Fibroblast of mammary gland (primary cell): ENCODE measurements at places on chromosomes 13 and 19.

- DNase-seq, result no peak
Measured at GRCh38 chr19:2808129-2808941, 11.3 kb upstream of the ZNF554 start.

DNA sequence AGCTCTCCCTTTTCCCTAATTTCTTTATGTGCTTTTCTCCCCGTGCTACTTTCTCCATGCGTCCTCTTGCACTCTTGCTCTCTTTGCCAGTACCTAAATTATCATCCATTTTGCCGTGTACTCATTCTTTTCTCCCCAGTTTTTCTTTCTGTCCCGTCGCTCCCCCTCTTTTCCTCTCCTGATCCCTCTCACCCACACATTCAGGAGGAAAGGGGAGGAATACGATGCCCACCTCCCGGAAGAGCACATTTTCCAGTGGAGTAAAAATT lies 821 bp downstream of the ZNF616 start:
- no peak for DNase-seq

- no peak for DNase-seq
Measured at GRCh38 chr19:31100981-31101380, 248.3 kb downstream of the TSHZ3 start.

DNA sequence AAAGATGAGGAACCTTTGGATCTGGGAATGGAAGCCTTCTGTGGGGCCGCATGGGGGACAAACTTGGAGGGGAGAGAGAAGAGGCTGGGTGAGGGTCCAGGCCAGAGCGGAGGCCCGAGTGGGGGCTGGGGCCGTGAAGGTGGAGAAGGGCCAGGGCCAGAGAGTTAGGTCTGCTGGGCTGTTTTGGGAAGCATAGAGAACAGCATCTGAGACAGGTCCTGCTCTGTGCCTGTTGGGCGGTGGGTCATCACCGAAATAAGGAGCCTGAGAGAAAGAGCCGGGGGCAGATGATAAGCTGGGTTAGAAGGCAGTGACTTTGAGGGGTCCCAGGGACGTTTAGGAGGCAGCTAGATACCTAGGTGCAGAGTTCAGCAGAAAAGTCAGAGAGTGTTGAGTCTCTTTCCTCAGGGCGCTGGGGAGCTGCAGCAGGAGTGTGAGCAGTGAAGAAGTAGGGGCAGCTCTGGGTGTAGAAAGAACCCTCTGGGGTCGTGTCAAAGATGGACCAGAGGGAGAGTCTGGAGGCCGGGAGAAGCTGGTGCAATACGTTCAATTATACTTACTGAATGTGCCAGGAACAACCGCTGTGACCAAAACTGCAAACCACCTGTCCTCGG lies 2.7 kb downstream of the SPACA6 start:
- DNase-seq, result no peak

DNA sequence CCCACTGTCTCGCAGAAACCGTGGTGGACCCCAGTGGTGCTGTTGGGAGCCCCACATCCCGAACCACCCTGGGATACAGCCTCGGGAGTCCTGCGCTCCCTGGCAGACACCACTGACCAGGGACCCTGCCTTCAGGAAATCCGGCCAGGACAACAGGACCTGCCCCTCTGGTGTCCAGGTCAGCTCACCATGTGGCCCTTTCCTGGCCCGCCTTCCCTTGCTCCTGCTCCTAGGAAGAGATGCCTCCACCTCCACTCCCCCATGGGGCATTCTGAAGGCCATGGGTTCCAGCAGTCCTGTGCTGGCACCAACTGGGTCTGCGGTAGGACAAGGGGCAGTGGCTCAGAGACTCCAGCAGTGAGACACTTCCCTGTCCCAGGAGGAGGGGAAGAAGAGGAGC lies 22.5 kb upstream of the SLC7A10 start:
- no peak for DNase-seq

DNA sequence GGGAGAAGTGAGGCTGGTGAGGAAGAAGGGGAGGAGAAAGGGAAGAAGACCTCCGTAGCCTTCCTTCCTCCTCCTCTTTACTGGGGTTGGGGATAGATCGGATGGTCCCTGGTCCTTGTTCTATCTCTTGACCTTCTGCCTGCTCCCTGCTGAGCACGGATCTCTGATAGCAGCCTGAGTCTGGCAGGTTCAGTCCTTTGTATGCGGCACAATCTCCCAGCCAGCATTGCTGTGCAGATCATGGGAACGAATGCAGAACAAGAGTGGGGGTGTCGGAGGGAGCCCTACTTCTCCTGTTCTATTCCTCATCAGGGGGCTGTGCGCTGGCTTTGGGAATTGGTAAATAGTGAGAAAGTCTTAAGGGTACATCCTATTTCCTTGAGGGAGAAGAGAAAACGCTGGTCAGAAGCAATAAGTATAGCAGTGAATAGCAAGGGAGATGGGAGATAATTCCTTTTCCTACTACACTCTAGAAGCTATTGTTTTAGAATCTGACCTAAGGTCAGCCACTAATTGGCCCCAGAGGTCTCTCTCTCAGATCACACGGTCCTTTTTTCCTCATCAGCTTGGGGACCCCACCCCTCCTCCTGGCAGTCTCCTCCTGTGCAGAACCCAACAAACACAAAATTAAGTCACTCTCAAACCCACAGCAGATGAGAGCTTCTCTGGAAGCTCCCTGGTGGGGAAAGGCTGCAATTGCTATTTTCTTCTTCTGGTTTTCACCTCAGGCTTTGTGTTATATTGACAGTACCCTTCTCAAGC lies 41.0 kb downstream of the KL start:
- DNase-seq, result peak; percentile 44

- no peak for DNase-seq
Measured at GRCh38 chr13:50810468-50810867, 33.0 kb downstream of the DLEU7 start.

DNA sequence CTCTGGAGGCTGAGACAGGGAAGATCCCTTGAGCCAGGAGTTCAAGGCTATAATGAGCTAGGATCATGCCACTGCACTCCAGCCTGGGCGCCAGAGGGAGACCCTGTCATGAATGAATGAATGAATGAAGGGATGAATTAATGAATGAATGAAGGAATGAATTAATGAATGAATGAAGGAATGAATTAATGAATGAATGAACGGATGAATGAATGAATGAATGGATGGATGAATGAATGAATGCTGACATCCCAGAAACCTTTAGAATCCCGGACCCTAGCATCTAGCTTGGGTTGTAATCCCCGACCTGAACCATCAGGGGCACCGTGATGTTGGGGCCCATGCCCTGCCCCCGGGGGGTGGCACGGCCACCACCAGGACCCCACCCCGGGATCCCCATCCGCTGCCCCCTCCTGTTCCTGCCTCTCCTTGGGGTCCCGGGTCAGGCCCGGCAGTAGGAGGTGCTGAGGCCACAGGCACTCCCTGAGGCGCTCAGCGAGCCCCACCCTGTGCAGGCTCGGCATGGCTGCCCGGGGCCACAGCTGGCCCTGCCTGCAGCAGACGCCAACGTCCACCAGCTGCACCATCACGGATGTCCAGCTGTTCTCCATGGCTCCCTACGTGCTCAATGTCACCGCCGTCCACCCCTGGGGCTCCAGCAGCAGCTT lies 3.4 kb downstream of the EBI3 start:
- no peak for DNase-seq

- DNase-seq, result peak; percentile 41
Measured at GRCh38 chr19:34317311-34317927, 47.6 kb upstream of the GPI start.

DNA sequence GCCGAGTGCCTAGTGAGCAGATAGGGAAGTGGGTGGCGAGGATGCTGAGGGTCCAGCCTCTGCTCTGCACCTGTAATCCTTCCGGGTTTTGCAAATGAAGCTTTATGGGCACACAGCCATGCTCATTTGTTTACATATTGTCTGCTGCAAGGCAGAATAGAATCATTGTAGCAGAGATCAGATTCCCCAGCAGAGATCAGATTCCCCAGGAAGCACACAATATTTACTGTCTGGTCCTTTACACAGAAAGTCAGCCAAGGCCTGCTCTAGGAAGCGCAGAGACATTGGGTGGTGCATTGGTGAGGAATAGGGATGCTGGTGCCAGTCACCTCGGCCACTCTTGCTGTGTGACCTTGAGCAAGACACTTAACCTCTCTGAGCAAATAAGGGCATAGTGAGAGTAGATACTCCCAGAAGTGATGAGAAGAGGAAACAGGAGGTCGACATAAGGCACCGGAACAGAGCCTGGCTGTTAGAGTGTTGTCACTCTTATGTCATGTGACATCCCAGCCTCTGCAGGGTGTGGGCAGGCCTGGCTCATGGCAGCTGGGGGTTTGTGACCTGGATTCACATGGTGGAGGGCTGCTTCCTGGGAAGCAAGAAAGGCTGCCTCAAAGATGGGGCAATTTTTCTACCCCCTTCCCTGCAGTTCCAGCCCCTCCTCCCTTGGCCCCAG lies 25.6 kb downstream of the CARM1 start:
- no peak for DNase-seq

GRCh38 chr13:19161308-19161707 lies 20.3 kb downstream of the TUBA3C start:
- no peak for DNase-seq

DNA sequence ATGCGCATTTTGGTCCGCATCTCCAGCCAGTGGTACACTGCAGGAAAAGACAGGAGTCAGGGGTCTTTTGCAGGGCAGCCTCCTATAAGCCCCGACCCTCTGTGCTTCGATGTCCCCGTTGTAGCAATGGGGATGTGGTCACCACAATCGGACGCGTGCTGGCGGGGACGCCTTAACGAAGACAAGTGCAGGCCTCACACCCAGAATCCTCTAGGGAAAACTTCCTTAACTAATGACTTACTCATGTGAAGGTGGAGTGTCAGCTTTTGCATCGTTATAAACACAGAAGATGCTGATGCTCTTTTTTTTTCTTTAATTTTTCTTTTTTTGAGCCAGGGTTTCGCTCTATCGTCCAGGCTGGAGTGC lies 22.1 kb downstream of the VASP start:
- no peak for DNase-seq

DNA sequence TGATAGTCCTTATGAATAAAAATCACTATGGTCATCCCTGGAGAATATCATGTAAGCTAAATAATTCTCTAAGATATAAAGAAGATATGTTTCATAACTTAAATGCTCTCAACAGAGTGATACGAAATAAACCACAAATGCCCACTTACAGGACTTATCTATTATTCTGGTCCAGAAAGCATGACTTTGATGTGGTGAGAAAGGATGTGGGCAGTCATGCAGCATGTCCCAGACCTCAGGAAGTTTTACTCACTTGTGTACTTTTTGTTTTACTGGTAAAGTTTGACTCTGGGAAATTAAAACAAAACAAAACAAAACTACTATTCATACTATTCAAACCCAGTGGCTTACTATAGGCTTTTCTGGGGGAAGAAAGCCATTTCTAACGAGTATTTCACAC lies 483.2 kb upstream of the SLITRK6 start:
- DNase-seq, result no peak

DNA sequence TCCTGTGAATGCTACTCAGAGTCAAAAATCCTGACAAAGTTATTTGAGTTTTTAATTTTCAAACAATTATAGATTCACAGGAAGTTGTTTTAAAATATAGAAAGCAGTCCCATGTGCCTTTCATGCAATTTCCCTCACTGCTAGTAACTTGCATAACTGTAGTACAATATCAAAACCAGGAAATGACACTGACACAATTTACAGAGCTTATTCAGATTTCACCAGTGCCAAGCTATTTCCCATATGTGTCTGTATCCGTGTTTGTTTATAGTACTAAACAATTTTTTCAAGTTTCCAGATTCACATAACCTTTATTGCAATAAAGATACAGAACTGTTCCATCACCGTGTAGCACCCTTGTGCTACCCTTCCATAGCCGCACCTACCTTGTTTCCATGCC lies 934.6 kb downstream of the PCDH17 start:
- DNase-seq, result no peak

DNA sequence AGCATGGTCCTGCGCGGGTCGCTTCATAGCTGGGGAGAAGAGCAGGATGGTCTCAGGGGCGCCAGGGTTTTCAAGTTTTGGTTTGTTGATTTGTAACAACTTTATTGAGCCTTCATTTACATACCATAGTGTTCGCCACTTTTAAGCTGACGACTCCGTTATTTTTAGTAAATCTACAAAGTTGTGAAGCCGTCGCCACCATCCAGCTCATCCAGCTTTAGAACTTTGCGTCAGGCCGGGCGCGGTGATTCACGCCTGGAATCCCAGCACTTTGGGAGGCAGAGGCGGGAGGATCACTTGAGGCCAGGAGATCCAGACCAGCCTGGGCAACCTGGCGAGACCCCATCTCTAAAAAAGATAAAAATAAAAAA lies 404 bp downstream of the C19orf44 start:
- DNase-seq, result peak; percentile 69

DNA sequence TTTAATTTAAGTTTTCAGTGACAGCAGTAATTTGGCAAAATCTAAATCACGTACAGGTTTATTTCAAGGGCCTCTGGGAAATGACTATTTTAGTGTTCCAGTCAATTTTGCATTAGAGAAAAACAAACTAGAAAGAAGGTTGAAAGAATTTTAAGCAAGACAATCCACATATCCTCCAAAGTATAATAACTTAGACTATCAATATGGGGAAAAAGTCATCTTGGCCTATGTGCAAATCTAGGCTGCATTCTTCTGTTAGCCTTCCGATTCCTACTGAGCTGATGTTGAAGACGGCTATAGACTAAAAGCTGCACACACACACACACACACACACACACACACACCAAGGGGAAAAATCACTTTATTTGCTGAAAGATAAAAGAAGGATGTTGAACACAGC lies 81.3 kb downstream of the SLITRK6 start:
- no peak for DNase-seq

DNA sequence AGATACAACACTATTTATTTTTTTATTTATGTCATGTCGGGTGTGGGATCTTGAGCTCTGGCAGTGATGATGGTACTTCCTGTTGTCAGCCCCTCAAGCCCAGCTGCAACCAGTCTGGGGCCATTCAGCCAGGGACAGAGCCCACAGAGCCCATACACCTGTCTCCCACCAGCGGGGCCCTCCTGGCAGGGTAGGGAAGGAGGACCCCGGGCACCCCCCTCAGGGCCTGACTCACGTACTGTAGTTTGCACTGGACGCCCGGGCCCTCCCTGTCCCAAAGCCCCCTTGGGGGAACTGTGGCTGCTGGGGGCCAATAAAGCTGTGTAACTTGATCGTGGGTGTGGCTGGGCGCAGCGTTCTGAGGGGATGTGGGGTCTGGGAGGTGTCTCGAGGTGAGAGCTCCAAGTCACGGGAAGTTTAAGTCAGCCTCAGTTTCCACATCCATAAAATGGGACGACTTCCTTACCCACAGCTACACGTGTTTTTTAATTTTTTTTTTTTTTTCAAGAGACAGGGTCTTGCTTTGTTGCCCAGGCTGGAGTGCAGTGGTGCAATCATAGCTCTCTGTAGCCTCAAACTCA lies 9.5 kb downstream of the ATG4D start:
- no peak for DNase-seq

DNA sequence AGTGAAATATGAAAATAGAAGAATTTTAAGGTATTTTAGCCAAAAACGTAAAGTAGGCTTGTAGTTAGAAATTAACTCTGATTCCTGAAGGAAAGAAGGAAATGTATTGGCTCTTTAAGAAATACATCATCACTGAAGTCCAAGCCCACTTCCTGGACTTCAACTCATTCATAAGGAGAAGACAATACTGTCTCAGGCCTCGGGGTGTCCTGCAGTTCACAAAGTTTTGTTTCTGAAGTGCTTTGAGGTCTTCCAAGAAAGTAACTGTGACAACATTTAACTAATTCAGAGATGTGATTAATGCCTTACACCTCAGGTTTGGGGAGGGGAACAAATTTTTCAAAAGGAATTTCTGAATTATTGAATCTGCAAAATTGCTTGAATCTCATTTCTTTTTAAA lies 65.8 kb upstream of the STARD13 start:
- peak; percentile 76 for DNase-seq
